CD4-positive, alpha-beta T cell (primary cell): ENCODE measurements at places on chromosomes 13 and 19.

DNA sequence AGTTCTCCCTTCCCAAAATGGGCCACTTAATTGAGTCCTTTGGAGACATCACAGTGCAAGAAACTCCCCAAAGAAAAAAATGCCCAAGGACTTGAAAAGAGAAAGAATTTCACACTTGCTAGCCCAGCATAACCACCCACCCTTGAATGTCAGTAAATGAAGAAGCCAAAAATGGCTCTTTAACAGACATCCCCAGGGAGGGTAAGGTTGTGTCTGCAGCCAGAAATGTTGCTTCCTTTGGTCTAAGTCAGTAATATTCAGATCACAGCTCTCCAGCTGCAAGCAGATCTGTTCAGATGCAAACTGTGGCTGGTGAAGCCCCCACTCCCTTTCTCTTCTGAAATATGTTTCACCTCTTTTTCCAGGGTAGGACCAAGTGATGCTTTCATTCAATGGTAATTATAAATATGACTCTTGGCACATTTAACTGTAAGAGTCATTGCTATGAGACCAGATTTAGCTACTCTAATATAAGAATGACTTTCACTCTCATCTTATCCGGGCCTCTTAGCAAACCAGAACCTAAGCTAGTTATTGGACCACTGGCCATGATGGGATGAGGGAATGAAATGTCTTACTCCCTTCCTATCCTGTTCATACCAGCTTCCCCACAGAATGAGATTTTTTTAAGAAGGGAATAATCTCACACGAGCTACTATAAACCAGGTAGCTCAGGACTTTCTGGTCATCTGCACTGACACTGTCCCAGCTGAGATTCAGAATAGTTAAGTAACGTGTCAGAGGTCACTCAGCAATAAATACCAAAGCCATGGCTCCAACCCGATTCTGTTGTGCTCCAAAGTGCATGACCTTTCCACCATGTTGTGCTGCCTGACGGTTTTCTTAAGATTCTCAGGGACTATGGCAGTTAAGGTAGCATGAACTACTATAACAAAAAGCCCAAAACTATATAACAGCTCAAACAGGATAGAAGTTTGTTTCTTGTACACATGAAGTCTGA lies 234.1 kb downstream of the FOXO1 start:
- DNase-seq = no peak

DNA sequence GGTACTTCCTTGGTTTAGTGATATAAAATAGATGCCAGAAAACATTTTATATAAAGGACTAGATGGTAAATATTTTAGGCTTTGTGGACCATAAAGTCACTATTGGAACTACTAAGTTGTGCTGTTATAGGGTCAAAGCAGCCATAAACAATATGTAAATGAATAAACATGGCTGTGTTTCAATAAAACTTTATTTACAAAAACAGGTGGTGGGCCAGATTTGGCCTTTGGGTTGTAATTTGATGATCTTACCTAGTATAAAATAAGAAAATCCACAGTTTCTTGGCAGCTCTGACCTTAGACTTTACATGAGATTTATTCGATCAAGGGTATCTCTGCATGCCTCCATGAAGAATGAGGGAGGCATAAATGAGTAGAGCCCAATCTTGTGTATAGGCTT lies 232.0 kb upstream of the PCDH9 start:
- DNase-seq = no peak

DNA sequence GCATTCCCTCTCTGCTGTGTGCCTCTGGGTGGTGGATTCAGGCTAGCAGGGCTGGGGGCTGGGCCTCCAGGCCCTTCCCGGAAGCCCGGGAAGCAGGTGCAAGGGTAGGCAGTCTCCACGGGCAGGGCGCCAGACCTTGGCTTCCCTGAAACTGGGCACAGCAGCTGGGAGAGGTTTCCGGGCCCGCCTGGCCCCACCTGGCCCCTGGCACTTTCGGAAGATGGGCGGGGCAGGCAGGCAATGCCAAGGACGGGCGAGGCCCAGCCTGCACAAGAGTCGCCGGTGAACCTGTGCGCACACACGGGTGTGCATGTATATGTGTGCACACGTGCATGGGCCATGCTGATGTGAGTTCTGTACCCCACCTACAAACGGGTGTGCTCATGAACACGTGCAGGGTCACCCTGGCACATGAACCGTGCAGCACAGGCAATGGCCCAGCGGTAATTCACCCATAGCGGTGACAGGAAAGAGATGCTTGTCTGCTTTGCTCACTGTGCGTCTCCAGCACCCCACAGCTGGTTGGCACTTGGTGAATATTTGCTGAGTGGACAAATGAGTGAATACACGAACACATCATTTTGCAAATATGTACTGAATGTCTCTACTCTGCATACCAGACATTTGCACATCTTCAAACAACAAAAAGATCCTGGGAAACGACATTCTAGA lies 15.3 kb downstream of the GADD45B start:
- DNase-seq = no peak

- no peak for DNase-seq
These were observed 43.1 kb downstream of the PAN3 start for GRCh38 chr13:28181413-28181812.

- no peak for DNase-seq
These were observed 33.9 kb downstream of the VSTM2B start for GRCh38 chr19:29559743-29560142.

DNA sequence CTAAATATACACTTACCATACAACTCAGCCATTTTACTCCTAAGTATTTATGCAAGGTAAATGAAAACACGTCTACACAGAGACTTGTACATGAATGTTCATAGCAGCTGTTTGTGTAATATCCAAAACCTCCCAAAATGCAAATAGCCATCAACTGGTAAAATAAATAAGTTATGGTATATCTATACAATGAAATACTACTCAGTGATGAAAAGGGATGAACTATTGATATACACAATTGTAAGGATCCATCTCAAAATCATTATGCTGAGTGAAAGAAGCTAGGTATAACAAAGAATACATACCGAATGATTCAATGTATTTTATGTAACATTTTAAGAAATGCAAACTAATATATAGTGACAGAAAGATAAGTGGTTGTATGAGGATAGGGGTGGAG lies 149.8 kb upstream of the TNFSF11 start:
- no peak for DNase-seq

GRCh38 chr19:41456342-41456918 lies 13.5 kb downstream of the ERICH4 start:
- DNase-seq = no peak
